BJ (cell line): ENCODE measurements at places on chromosomes 2 and 18.

GRCh38 chr18:63705401-63705800 lies 2.6 kb downstream of the SERPINB11 start:
- DNase-seq: no peak

DNA sequence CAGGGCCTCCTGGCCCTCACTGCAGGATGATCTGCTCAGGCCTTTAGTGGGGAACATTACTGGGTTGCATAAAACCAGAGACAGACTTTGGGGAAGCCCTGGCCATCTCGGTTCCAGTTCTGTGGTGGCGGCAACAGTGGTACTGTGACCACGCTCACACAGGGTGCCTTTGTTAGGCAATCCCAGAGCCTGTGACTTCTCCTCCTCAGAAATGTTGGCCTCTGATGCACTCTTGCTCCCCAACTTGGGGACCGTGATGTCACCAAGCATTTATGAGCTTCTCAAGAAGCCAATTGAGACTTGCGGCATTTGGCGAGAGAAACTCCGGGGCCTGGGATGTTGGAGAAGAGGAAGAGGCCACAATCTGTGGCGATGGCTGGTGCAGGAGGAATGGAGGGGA lies 80.9 kb upstream of the PKDCC start:
- no peak for DNase-seq

DNA sequence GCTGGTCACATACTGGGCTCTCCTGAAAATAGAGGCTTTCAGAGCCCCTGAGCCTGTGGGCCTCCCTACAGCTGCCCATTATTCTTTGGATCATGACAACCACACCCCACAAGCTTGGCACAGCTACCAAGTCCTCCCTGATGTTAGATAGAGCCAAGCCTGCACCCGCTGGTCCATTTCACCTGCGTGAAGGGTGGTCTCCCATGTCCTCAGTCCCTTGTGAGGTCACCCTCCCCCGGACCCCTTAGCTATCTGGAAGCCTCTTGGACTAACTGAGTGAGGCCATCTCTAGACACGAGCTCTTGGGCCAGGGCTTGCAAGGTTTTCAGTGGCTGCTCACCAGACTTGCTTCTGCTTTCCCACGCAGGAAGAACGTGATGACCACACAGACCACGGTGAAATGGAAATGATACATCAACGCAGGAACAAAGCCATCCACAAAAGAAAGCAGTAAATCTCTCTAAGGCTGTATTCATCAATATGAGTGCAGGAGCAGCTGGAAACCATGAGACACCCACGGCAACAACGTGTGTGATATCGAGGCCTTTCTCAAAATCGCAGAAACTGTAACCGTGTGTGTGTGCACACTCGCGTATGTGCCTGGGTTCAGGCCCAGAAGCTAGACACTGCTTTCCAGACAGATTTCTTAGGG lies 10.1 kb upstream of the MAL start:
- DNase-seq: no peak

DNA sequence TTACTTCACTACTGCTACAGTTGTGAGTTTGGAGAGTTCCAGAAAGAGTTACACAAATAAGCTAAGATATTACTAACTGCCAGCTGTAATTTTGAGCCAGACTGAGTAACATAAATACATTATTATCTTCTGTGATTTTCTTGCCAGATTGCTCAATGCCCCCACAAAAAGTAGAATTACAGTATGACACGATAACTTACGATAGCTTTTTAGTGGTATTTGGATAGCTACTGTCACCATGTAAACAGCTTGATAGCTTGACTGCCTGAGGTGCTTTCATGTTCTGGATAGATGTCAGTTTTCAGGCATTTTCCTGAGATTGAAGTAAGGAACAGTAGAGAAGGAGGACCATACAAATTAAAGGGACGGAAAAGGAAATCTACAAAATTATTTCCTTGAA lies 533.3 kb downstream of the SOCS6 start:
- DNase-seq: no peak

- DNase-seq: no peak
Observed at GRCh38 chr2:111944531-111945210, 46.3 kb downstream of the MERTK start.

- no peak for DNase-seq
Observed at GRCh38 chr2:201233192-201233811, 27.0 kb upstream of the CASP8 start.

GRCh38 chr2:156042895-156043294 lies 289.6 kb downstream of the NR4A2 start:
- DNase-seq: no peak

DNA sequence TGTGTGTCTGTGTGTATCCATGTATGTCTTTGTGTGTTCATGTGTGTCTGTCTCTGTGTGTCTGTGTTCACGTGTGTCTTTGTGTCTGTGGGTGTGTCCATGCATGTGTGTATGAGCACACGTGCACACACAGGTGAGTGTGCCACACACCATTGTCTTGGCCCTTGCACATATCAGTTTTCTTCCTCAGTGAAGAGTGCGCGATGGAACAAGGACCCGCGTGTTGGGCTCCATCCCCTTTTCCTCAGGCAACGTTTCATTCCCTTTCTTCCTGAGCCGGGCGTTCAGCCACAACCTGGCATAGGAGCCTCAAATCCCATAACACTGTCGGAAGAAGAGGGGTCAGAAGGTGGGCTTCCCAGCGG lies 74.3 kb downstream of the PTGR3 start:
- no peak for DNase-seq

GRCh38 chr2:123362671-123363440 lies 662.2 kb upstream of the CNTNAP5 start:
- DNase-seq: no peak

GRCh38 chr18:79556829-79557585 lies 122.6 kb upstream of the CTDP1 start:
- no peak for DNase-seq

DNA sequence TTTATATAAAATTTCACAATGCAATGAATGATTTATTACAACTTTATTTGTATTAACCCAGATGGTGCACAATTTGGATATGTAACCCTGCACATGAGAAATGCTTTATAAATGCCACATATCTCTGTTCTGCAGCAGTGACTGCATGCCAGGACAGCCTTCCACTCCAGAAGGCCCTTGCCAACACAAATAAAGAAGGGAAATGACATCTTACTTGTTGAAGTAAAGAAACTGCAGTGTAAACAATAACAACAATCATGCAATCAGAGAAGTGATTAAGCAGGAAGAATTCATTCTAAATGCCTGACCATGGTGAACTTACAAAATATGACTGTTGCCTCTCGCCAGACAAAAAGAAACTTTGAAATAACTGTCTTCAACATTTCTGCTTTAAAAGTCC lies 129.9 kb upstream of the CHST9 start:
- DNase-seq: no peak
